Effector memory CD8-positive, alpha-beta T cell (primary cell): ENCODE measurements at places on chromosomes 6 and 20.

DNA sequence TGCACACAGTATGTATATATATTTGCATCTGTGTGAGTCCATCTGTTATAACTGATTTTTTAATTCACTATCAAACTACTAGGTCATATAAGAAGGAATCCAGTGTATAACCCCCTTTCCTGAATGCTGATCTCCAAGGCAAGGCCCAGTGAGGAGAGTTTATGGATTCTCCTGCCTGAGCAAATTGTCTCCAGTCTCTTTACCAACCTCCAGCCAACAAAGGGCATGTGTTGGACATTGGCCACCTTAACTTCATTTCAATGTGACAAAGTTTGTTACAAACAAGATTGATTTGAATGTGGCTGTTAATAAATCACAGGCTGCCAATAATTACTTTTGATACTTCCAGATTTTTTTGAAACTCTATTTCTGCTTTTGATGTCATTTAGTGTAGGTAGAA lies 191.6 kb downstream of the HAO1 start:
- no peak for DNase-seq

GRCh38 chr20:20731000-20731944 lies 18.8 kb upstream of the RALGAPA2 start:
- no peak for DNase-seq

GRCh38 chr20:24459733-24460132 lies 9.7 kb upstream of the SYNDIG1 start:
- no peak for DNase-seq

DNA sequence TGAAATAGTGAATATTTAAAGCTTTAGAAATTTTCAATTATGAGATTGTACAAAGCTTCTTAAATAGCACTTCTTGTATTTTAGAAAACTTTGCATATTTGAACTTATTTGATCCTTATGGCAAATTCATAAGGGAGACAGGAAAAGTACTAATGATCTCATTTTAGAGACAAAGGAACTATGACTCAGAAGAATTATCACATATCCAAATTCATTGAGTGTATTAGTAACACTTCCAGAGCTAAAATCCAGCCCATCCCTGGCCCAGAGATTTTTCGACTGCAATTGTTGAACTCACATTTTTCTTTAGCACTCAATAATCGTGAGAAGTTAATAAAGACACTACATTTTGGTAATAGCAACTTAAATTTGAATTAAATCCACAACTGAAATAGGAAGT lies 704.3 kb downstream of the EPM2A start:
- DNase-seq = no peak
